Activated T-helper 9 cell treated with anti-CD3 and anti-CD28 coated beads, Interleukin-2, amount 50 U/mL, for 16 hours (primary cell): ENCODE measurements at places on chromosomes 1 and 21.

DNA sequence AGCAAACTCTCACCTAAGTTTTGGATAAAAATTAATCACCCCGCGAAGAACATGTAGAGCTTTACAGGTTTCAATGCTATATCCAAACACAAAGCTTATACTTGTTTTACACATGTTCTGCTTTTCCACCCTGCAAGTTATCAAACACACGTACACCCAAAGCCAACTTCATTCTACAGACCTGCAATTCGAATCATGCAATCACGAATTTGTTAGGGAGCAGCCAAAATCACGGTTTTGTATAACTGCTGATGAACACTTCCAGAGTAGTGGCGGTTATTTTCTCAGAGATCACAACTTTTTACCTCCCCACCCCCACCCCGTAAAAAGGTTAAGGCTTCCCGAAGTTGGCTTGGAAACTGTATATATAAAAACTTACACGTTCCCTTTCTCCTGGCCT lies 1.4 kb downstream of the HMGN1 start:
- DNase-seq = no peak

DNA sequence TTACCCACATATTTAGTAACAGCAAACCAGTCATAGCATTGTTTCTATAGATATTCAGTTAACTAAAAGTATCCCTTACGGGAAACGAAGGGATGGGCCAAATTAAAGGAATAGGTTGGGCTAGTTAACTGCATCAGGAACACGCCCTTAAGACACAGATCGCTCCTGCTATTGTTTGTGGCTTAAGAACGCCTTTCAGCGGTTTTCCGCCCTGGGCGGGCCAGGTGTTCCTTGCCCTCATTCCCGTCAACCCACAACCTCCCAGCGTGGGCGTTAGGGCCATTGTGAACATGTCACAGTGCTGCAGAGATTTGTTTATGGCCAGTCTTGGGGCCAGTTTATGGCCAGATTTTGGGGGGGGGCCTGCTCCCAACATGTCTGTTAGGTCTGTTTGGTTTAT lies 14.7 kb downstream of the TNFRSF18 start:
- DNase-seq = no peak

GRCh38 chr1:76501136-76501535 lies 366.1 kb upstream of the ST6GALNAC5 start:
- no peak for DNase-seq

DNA sequence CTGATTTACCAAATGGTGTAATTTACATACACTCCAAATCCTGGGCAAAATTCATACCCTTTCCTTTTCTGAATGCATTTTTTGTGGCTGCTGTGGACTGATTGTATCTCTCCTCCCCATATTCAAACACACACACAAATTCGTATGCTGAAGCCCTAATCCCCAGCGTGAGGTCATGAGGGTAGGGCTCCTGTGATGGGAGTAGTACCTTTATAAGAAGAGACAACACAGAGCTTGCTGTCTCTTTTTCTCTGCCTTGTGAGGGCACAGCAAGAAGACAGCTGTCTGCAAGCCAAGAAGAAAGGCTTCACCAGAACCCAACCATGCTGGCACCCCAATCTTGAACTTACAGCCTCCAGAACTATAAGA lies 24.4 kb downstream of the DUSP10 start:
- DNase-seq = no peak

DNA sequence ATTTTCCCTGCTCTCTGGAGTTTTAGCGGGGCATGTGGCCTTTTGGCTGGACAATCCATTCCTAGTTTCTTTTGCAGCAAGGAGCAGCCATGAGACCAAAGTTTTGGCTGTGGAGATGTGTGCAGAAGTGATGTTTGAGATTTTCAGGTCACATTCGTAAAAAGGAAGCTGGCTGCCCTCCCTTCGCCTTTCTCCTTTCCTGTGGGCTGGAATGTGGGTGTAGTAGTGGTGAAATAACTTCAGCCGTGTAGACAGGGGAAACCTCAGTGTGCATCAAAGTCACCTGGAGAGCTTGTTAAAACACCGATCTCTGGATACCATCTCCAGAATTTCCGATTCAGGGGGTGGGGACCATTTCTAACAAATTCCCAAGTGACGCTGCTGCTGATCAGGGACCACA lies 5.3 kb upstream of the GPR88 start:
- no peak for DNase-seq

GRCh38 chr1:208251015-208251414 lies 6.8 kb upstream of the PLXNA2 start:
- DNase-seq = no peak

DNA sequence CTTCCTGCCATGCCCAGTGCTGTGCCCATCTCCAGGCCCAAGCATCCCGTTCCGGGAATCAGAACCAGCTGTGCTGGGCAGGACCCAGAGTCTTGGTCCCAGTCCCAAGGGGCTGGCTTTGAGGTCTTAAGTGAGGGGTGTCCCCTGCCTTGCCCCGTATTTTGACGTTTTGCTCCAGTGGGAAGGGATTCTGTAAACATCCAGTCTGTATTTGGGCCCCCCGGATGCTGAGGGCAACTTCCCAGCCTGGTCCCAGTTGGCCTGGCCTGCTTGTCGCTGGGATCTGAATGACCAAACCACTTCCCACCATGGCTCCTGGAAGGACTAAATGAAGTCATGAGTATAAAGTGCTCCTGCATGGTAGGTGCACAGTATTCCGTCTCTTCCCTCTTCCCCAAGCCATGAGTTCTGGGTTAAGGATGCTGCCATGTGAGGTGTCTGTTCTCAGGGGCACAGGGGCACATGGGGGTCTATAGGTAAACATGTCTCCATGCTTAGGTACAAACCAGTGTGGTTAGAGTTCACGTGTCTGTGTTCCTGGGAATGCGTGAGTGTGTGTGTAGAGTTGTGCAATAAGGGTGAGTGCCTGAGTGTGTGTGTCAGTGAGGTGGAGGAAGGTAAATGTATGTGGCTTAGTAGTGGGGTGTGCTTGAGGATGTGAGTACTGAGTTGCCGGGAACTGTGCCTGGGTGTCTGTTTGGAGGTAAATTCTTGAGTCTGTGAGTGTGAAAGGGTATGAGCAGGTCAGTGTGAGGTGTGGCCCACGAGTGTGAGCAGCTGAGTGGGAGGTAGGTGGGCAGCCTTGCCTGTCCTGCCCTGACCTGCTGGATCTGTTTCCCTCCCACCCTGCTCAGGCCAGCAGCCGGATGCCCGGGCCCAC lies 1.5 kb downstream of the B4GALT2 start:
- DNase-seq = no peak

GRCh38 chr1:15945832-15946448 lies 30.0 kb downstream of the ZBTB17 start:
- no peak for DNase-seq

- no peak for DNase-seq
Observed at GRCh38 chr1:231053493-231054162, 13.6 kb upstream of the FAM89A start.

DNA sequence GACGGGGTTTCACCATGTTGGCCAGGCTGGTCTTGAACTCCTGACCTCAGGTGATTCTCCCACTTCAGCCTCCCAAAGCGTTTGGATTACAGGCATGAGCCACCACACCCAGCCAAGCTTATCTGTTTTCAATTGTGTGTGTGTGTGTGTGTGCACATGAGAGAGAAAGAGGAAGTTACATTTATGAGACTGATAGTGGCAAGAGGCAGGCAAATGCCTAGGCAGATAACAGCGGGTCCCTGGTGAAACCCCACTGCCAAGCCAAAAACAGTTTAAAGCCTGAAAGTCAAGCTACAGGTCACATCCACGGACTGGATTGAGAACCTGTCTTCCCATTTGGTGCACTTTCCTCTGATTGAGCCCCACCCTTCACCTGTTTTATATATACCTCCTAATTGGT lies 35.1 kb upstream of the IFNGR2 start:
- DNase-seq = no peak

- no peak for DNase-seq
Observed at GRCh38 chr21:37700641-37701202, 215.5 kb downstream of the KCNJ6 start.
